ENCODE measurements at places on chromosomes 11 and 22.

DNA sequence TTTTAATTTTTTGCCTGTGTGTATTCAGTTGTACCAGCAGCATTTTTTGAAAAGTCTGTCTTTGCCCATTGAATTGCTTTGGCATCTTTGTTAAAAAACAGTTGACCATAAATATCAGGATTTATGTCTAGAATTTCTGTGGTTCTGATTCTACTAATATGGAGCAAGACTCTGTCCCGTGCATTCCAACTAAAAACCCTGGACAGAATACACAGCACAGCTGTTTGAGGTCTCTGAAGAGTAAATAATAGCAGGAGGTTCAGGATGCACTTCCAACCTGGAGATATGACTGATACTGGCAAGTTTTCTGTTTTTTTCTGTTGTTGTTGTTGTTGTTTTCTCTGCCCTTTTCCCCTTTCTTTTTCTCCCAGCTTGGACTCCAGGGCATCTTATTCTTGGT, 141.9 kb downstream of the TMEM135 start:
- no peak for DNase-seq

- DNase-seq = no peak
These were observed 458 bp downstream of the FXYD6 start for GRCh38 chr11:117876059-117876340.

DNA sequence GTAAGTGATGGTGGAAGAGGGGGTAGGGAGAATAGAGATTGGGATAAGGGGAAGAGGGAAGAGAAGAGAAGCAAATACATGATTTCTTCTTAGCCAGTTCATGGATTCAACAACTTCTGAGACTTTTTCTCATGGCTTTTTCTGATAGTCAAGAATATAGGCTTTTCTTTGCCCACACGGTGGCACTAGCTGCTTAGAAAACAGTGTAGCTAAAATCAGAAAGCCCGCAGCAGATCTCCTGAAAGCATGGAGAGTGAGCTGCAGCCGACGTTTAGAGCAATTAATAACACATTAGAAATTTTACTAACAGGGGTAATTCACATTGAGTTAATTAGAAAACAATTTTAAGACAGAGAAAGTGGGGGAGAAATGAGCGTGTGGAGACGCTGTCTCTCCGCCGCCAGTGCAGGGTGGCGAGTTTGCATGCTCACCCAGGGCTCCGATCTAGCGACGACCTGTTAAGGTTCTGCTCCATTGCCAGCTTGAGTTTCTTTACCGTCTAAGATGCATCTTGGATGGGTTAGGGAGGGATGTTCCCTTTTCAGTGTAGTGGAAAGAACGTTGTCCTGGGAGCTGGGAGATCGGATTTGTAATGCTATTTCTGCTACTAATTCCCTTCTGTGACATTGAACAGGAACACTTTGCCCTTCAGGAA, 3.3 kb upstream of the RAG1 start:
- DNase-seq = peak; percentile 37

DNA sequence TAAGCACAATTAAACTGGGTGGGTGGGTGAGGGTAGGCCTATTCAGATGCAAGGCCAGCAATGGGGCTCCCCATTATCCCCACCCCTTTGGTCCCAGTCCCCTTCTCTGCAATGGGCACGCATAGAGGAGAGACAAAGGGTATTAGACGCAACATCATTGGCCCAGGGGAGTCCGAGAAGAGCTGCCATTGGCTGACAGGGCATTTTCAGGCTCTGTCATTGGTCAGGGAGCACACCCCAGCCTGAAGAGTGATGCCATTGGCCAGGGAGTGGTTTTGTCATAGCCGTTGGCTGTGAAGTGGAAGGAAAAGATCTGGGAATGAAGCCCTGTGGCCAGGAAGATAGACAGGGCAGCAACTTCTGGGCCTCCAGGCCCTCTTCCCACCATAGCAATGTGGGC, 2.8 kb upstream of the TRIM3 start:
- DNase-seq = no peak

DNA sequence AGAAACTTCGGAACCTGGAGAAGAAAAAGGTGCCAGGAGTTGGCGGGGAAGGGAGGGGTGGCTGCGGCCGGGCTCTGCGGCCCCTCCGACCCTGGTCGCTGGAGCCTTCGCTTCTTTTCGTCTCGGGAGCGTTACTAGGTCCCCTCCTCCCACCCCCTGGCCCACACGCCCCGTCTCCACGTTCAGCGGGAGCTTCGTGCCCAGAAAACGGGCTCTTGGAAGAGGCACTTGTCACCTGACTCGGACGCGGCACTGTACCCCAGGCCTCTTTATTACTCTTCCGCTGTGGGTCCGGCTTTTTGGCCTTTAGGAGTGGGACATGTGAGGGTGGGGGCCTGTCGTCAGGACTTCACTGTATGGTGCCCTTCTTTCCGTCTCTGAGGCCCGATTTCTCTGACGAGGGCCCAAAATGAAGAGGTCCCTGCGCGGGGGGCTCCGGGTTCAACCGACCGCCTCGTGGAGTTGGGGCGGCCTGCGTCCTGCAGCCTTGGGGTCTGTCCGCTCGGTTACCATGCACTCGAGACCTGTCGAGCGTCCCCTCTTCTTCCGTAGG, 1.2 kb downstream of the CAPRIN1 start:
- DNase-seq = peak; percentile 41

- no peak for DNase-seq
These were observed 666.6 kb downstream of the CNTN5 start for GRCh38 chr11:99687320-99687719.

- no peak for DNase-seq
These were observed 290.2 kb downstream of the SWAP70 start for GRCh38 chr11:9953994-9954626.

GRCh38 chr11:131242476-131243000, 127.9 kb upstream of the NTM start:
- no peak for DNase-seq

GRCh38 chr11:16512899-16513241, 156.5 kb upstream of the SOX6 start:
- DNase-seq = no peak

DNA sequence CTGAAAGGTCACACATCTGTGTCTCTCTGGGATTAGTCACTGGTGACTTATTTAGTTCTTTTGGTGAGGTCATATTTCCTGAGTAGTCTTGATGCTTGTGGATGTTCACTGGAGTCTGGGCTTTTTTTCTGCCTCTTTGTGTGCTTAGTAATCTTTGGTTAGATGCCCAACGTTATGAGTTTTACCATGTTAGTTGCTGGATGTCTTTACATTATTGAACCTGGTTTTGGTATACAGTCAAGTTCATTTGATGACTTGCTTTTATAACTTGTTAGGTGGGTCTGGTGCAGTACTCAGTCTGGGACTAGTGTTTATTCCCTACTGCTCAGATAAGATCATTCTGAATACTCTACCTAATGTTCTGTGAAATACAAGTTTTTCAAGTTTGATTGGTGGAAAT, 26.2 kb upstream of the SLC37A2 start:
- no peak for DNase-seq

DNA sequence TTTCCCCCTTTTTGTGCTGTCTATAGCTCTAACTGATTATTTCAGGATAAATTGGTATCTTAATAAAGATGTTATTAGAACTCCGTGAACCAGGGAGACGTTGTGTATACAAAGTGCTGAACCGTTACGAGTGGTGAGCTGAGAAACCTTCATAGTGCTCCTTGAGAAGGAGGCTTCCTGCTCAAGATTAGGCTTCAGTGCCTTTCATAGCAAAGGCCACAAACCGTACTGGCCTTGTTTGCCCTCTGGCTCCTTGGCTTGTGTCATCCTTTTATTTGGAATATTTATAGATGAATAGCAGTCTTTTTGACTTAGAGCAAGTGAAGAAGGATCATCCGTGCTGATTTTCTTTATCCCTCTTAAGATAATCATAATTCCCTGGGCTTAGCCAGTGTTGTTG, 16.3 kb downstream of the EIF3L start:
- no peak for DNase-seq

DNA sequence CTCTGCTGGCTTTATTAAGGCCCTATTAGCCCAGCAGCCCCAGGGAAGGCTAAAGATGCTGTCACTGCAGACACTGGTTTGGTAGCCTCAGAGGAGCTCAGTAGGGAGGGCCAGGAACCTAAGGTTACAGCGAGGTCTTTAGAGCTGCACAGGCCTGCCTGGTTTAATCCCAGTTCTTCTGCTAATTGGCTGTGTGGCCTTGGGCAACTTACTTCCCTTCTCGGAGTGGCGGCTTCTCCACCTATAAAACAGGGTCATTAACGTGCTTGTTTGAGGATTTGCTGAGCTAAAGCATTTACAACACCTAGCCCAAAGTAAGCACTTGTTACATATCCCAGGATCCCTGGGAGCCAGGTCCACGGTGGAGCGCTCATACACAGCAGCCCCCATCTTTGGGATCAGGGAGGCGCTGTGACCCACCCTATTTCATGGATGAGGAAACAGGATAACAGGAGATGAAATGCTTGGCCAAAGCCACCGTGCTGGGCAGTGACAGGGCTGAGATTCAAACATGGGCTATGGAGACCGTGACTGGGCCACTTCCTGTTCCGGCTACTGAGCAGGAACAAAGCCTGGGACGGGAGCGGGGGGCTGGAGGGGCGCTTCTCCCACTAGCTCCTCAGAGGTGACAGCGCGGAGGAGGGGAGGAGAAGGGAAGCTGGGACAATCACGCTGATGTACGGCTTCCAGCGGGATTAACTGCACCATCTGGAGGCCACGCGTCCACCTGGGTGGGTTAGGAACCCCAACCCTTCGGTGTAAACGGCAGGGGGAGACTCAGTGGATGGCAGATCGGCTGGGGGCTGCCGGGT, 61.5 kb downstream of the IGLL1 start:
- no peak for DNase-seq

GRCh38 chr11:134498326-134499139, 86.5 kb upstream of the B3GAT1 start:
- DNase-seq = no peak

- peak; percentile 44 for DNase-seq
These were observed 71.0 kb downstream of the JAM3 start for GRCh38 chr11:134139873-134140331.

DNA sequence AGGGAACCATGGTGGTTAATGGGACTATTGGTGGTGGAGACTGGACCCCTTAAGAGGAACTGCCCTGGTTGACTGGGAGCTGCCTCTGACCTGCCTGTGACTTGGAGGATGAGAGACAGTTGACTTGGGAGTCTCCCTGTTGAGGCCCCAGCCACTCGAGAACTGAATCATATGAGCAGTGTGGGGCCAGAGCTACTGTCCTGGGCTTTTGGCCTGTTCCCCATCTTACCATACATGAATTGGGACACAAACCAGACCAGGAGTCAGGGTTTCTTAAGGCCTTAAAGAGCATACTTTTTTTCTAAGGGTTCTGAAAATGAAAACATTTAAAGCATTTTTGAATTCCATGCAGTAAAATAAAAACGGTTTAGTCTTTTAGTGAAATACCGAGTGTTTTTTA, 92.8 kb downstream of the TEAD1 start:
- DNase-seq = no peak

DNA sequence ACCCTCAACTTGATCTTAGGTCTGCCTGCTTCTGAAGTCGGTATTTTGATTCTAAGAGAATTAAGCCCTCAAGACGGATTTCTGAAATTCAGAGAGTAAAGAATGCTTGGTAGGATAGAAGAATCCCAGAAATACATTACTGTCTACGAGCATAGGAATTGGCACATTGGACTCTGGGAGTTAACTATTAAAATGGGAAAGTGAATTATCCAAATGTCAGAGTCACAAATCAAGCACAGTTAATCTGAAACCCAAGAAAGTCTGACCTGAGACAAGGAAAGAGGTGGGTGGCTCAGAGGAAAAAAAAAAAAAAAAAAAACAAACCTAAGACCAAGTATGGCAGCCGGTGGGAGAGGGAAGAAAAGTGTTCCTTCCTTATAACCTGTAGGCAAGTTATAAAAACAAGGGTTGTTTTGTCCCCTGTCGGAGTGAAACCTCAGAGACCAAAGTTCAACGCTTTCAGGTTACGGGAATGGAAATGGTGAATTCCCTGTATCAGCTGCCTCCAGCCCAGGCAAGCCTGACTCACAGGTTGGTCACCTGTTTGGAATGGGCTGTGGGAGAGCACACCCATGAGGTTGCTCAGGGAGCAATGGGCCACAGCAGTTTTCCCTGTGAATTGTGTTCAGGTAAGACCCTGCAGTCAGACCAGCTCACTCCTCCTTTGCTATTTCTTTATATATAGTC, 139.0 kb downstream of the ETS1 start:
- DNase-seq = no peak

- no peak for DNase-seq
These were observed 45.6 kb upstream of the CHRM4 start for GRCh38 chr11:46437122-46437689.

GRCh38 chr11:12693094-12693478, 18.9 kb downstream of the TEAD1 start:
- DNase-seq = no peak

All from stimulated activated CD4-positive, alpha-beta T cell treated with anti-CD3 and anti-CD28 coated beads, Interleukin-2, amount 100 ng/mL, for 24 hours (primary cell).